Mucosa of descending colon (tissue), 3 donors: ENCODE measurements at places on chromosomes 3 and 15. TPM values are rescaled to one million over a fixed set of nuclear protein-coding genes. Genes with fewer than 3 reads are reported as not detected.
A peak's percentile ranks its signal among the peaks of the same experiment; 100 is the strongest.

Gene GRK7
- total RNA-seq, result not detected

- no peak for DNase-seq
These were observed 53.3 kb downstream of the EXOG start for GRCh38 chr3:38549486-38549885.

DNA sequence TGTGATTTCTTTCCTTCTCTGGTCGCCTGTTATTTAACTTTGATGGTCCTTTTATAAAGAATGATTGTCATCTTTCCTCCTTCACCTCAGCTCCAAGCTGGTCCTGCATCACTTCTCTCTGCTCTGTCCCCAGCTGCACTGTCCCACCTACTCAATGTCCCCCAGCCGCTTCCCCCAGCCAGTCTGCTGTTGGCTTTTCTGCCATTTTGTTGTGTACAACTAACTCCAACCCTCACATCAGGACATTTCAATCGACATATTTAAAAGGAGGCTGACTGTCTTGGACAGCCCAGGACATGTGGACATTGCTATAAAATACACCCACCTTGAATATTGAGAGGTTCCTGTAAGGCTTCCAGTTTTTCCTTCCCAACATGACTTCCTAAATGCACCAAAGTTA is 193.8 kb upstream of the RGMA start:
- DNase-seq, result no peak

DNA sequence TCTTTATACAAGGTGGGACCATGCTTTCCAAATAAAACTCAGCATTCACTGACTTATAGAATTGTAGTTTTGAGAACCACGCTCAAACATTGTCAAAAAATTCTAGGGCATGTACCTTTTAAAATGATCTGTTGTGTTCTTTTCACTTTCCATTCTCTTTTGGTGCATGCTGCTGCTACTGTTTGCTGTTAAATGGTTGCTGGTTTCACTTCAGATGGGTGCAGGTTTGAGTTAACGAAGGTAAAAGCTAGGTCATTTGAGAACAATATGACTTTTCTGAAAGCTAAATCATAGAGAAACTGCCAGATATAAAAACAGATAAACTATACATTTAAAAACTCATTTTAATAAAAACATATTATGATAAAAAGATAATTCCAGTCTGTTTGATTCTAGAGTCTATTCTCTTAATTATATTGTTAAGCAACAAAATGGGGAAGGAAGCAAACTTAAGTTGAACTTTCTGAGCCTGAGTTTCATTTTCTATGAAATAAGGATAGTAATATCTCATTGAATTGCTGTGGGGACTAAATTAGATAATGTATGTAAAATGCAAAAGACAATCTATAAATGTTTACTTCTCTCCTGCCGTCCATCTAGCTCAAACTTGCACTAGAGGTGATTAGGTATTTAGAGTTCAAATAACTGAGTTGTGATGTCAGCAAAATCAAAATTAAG is 82.4 kb downstream of the OXSM start:
- DNase-seq, result no peak

DNA sequence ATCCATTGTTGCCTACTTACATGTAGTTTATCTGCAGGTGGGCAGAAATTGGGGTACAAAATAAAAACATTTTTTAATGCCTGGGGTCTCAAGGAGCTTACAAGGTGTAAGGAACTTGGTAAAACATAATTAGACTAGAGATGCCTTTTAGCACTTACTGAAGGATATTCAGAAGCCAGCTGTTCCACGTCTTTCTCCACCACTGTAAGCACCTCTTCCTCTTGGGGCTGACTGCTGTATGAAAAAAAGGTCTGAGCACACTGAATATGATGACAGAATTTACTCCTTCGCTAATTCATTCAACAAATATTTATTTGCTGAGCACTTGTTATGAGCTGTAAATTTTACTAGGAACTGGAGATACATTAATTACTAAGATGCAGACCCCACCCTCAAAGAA is 539.1 kb downstream of the UNC13C start:
- DNase-seq, result no peak

Gene FBXO40
- total RNA-seq, result not detected

GRCh38 chr15:88178631-88179030 is 77.9 kb downstream of the NTRK3 start:
- DNase-seq, result no peak

Gene SLC28A1
- not detected for total RNA-seq

DNA sequence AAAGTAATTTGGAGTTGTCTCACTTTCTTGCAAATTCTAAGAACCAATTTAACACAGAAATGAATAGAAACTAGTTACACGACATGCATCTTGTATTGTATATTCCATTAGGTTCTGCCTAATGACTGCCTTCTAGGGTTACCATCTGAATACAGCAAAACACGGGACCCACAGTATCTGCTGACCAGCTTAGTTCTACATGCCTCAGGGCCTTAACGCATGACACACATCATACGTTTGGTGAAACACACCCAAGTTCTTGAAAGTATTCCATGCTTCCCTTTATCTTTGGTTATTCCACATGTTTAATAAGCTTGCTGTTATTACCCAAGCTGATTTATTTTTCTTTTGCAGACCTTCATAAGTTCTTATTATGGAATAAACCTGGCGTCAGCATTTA is 27.9 kb downstream of the APH1B start:
- no peak for DNase-seq

GRCh38 chr15:76060118-76060989 is 569 bp downstream of the TMEM266 start:
- no peak for DNase-seq

- no peak for DNase-seq
These were observed 9.2 kb upstream of the EHD4 start for GRCh38 chr15:41981371-41982132.

DNA sequence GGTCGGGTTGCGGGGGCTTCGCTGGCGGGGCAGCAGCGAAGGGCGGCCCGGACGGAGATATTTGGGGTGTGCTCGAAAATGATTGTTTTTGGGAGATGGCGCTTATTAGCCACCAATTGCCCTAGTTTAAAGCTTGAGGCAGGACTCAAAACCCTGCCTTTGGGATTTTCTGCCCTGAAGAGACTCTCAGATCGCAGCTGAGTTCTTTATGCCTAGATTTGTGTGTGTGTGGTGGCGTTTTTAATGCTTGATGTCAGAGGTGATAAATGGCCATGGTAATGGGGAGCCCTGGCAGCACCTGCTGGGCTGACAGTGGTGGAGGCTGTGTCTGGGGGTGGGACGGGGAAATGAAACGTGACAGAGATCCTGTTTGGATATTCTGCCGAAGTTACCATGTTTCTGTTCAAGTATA is 604 bp downstream of the KCTD6 start:
- peak; percentile 40 for DNase-seq

GRCh38 chr3:190546881-190547510 is 33.1 kb downstream of the IL1RAP start:
- no peak for DNase-seq

- no peak for DNase-seq
These were observed 414.2 kb downstream of the PDCD6IP start for GRCh38 chr3:34212656-34213055.

DNA sequence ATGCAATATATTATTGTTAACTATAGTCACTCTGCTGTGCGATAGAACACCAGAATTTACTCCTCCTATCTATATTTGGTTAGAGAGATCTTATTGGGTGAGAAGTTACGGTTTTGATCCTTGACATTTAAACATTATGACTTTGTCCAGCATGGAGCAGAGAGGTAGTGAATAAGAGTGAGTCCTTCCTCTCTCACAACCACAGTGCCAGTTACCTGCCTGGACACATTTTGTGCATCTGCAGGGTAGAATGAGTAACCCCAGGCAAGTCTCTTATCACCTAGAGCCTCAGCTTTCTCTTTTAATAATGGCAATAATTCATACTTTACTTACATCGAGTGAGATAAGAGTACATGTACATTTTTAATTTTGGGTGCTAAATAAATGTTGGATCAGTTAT is 24.1 kb downstream of the KAT2B start:
- DNase-seq, result no peak
